NCI-H1694 (cell line): ENCODE measurements at places on chromosomes 5 and 9.

DNA sequence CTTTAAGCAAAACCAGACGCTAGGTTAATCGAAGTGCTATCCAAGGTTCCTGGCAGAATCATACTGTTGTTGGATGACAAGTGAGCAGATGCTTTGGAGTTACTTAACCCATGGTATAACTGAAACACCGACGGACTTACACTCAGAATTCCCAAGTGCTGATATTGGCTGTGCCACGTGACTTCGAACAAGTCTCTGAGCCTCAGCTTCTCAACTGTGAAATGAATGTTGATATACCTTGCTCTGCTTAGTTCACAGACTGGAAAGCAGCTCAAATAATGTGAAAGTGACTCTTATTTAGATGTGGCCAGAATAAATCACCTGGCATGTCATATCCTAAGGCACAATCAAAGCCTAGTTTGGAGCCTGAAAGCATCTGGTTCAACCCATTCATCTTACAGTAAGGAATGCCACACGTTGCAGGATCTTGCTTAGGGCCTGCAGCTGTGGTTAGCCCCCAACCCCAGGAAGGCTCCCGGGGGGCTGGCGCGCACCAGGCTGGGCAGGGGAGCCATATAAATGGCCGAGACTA, 759 bp downstream of the GEMIN5 start:
- no peak for DNase-seq

GRCh38 chr9:133954862-133955529, 37.1 kb downstream of the VAV2 start:
- DNase-seq = no peak

- no peak for DNase-seq
These were observed 6.2 kb downstream of the TUT7 start for GRCh38 chr9:86347991-86348390.

GRCh38 chr5:106408141-106408540, 1262.6 kb downstream of the EFNA5 start:
- no peak for DNase-seq

- no peak for DNase-seq
These were observed 54.9 kb downstream of the RICTOR start for GRCh38 chr5:39019254-39019653.

DNA sequence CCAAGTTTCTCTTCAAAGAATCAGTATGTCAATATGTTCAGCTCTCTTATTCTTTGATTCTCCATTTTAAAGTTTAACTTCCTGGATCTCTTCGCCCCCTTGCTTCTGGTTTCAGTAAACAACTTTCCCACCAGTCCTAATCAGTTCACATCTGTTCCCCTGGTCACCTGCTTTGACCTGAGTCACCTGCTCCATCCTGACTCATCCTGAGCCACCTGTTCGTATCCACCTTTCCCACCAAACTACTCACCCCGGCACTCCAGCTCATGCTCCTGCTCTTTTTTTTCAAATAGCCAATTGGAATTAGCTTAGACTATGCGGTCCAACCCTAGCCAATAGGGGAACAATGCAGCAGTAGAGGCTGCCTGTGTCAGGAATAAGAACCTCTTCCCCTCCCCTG, 23.6 kb upstream of the CSF1R start:
- no peak for DNase-seq

GRCh38 chr9:37038302-37038942, 4.4 kb upstream of the PAX5 start:
- DNase-seq = no peak

GRCh38 chr5:132668706-132669454, 4.9 kb upstream of the IL4 start:
- no peak for DNase-seq

DNA sequence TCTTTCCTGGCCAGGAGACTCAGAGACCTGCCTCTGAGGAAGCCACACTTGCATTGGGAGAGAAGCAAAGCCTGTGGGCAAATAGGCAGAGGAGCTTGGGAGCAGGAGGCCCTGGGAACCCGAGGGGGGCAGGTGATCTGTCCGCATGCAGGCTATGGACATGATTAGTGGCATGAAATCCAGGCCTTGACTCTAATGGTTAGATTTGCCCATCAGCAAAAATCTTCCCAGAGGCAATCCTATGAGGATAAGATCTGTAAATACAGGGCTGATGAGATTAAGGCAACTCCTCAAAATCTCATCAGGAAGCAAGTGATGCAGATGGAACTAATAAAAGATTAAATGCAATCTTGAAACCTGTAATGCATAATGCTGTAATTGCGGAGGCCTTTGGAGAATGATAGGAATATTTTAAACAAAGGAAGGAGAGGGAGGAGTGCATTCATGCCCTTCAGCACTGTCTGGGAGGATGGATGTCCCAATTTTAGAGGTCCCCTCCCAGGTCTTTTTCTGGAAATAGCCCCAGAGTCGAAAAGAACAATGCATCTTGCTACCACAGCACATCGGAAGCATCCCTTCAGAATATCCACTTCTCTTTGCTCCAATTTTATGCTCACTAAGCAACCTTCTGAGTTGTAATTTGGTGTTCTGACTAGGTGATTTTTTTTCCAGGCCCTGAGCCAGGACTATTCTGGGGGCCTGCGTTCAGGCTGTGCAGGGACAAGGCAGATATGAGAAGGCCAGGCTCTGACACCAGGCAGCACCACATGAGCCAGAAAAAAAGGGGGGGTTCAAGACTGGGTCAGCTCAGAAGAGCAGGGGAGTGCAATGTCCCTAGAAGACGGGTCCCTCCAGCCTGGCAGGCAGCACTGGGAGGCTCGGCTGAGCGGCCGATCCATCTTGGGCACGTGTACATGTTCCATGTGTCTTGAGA, 66.5 kb downstream of the MED10 start:
- no peak for DNase-seq

GRCh38 chr5:151048526-151048925, 28.1 kb downstream of the GPX3 start:
- DNase-seq = no peak

DNA sequence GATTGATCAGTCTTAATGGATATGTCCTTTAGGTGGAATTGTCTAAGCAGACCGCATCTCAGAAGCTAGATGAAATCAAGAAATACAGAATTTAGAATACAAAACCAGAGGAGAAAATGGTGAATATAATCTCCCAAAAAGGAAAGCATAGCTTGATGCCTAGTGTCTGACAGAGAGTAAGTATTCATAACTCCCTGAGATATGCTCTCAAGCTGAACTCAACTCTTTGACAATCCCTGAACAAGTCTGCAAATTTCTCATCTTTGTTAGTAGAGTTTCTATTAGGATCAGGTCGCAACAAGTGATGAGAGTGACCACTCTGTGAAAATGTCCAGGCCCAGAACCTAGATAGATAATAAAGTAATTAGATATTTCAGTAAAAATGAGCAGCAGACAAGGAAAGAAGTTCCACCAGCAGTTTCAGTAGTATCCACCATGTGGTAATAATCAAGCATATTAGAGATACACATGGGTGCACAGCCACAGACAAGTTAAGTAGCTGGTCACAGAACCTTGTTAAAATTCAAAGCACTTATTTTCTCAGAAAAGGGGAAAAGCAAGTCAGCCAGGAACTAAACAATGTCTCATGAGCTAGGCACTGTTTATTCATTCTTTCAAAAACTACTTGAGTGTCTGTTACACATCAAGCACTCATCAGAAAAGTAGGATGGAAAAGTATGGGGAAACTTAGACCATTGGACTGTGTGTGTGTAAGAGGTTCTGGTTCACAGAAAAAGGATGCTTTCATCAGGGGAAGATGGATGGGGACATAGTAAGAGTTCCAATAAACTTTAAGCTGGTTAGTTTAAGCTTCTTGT, 481.5 kb upstream of the TUSC1 start:
- no peak for DNase-seq

DNA sequence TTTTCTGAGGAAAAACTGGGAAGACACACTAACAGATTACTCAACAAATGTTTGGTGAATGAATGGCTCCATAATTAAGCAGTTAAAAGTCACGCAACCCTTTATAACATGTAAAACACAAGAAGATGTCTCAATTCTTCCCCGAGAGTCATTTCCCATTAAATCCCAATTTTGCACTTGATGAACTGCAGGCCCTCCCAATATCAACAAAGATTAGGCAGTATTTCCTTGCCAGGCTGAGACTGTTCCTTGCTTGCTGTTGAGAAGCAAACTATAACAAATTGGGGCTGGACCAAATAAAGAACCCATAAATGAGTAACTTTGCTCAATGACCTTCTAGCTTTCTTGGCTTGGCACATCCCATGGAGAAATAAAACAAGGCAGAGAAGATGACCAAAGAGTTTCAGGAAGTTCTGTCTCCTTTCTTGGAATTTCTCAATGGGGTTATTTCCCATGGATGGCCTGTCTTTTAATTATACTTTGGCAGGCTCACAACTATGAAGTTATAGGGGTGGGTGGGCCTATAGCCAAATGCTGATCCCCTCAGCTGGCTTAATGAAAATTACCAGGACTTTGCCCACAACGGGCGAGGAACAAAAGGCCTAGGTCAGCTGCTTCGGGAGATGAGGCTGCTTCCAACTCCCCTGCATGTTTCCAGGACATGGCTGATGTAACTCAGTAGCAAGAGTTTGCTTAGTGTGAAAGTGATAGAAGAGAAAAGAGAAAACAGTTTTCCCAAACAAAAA, 243.1 kb upstream of the RFX3 start:
- DNase-seq = no peak

- DNase-seq = no peak
These were observed 6.0 kb downstream of the NACC2 start for GRCh38 chr9:136088939-136089696.

GRCh38 chr5:160352308-160352707, 18.1 kb downstream of the C1QTNF2 start:
- DNase-seq = no peak

GRCh38 chr5:164422400-164422799, 917.0 kb downstream of the MAT2B start:
- no peak for DNase-seq

- no peak for DNase-seq
These were observed 43.8 kb downstream of the WHRN start for GRCh38 chr9:114461468-114461867.

- DNase-seq = no peak
These were observed 260.6 kb downstream of the DENND1A start for GRCh38 chr9:123669346-123669745.

- DNase-seq = peak; percentile 55
These were observed 57.4 kb downstream of the CFAP95 start for GRCh38 chr9:69877852-69878514.

DNA sequence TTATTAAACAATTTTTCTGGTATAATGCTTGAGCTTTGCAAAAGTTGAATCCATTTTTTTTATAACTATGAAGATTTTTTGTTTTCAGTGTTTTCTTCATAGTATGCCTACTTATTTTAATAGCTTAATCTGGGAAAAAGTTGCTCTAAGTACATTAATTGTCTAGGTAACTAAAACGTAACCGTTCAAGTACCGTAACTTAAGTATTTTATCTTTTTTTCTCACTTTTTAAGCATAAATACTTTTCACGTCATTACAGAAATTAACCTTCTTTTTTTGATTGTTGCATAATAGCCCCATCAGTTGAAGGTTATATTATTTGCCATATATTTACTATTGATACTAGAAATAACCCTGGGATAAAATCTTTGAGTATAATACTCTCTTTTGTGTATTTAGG, 15.2 kb downstream of the TNPO1 start:
- no peak for DNase-seq

DNA sequence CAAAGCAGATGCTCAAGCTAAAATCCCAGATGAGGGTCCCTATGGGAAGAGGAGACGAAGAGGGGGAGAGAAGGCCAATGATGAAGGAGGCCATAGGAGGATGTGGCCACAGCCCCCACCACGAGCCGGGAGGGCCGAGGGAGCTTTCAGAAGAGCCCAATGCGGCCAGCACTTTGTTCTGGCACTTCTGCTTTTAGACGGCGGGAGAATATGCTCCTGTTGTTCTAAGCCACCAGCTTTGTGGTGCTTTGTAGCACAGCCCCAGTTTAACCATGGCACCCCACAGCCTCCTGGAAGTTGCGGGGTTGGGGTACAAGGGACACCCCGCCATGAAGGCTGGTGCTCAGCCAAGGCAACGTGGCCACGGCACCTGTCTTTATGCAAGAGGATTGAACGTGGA, 33.4 kb downstream of the LPCAT1 start:
- DNase-seq = no peak

DNA sequence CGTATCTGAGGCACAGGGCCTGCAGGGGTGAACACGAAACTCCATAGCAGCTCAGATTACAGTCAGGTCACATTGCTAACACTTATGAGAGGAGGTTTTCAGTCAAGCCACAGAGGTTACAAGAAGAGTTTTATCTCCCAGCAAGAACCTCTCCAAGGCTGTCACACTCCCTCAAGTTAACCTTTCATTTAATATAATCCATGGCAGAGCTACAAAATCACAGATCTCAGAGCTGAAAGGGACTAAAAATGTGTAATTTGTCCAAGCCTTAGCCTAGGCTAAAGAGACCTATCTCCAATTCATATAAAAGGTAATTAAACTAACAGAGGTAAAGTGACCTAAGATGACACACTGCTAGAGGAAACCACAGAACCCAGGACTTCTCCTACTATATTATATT, 57.2 kb downstream of the MLANA start:
- DNase-seq = no peak

DNA sequence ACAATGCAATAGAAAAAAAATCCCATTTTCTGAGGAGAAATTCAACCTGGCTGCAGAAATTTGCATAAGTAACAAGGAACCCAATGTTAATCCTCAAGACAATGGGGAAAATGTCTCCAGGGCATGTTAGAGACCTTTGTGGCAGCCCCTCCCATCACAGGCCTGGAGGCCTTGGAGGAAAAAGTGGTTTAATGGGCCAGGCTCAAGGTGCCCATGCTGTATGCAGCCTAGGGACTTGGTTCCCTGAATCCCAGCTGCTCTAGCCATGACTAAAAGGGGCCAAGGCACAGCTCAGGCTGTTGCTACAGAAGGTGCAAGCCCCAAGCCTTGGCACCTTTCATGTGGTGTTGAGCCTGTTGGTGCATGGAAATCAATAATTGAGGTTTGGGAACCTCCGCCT, 66.5 kb downstream of the ALDH1A1 start:
- DNase-seq = no peak

DNA sequence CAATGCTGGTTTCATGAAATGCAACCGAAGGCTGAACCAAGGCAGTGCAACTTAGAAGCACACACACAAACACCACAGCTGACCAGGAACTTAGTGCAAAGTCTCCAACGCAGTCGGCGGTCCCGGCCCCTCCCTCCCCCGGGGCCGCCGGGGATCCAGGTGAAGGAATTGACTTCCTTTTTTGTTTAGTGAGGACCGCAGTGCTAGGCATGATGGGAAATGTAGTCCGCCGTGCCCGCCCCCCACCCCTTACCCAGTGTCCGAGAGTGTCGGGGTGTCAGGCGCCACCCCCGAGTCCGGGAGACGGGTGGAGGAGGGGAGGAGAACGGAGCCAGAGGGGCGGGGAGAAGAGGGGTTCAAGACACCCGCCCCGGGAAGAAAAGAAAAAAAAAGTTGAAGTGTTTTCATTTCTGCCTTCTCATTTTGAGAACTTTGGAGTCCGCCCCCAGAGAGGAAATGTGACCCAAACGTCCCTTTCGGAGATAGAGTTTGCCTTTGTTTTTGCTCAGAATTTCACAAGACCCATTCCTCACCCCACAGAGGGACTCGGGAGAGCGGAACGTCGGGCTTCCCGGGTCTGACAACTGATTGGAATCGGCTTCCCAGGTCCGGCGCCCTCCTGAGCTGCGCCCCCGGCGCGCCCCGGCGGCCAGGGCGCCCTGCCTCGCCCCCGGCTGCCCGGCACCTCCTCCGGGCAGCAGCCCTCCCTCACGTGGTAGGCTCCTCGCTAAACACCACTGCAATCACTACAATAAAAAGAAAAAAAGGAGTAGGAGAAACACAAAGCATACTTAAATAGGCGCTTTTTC, 2.0 kb downstream of the IER5L start:
- no peak for DNase-seq

GRCh38 chr9:38671748-38672147, 48.2 kb downstream of the FAM240B start:
- no peak for DNase-seq
